ENCODE measurements at places on chromosomes 4 and X.

DNA sequence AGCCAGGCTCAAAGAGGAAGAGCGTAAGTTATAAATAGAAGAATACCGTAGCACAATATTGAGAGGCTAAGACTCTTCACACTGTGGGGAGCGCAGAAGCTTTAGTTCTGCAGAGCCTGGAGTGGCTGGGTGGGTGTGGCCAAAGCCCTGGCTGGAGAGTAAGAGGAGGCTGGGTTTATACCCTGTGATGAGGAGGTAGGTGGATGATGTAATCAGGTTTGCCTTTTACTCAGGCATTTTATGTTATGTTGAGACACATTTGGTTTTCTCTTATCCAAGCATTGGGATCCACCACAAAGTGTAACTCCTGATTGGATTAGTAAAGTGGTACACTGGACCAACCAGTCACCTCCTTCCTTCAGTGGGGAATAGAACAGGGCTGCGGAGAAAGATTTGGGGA is 13.9 kb downstream of the CDS1 start:
- no peak for DNase-seq

- no peak for DNase-seq
Measured at GRCh38 chr4:23762551-23762950, 127.3 kb downstream of the PPARGC1A start.

DNA sequence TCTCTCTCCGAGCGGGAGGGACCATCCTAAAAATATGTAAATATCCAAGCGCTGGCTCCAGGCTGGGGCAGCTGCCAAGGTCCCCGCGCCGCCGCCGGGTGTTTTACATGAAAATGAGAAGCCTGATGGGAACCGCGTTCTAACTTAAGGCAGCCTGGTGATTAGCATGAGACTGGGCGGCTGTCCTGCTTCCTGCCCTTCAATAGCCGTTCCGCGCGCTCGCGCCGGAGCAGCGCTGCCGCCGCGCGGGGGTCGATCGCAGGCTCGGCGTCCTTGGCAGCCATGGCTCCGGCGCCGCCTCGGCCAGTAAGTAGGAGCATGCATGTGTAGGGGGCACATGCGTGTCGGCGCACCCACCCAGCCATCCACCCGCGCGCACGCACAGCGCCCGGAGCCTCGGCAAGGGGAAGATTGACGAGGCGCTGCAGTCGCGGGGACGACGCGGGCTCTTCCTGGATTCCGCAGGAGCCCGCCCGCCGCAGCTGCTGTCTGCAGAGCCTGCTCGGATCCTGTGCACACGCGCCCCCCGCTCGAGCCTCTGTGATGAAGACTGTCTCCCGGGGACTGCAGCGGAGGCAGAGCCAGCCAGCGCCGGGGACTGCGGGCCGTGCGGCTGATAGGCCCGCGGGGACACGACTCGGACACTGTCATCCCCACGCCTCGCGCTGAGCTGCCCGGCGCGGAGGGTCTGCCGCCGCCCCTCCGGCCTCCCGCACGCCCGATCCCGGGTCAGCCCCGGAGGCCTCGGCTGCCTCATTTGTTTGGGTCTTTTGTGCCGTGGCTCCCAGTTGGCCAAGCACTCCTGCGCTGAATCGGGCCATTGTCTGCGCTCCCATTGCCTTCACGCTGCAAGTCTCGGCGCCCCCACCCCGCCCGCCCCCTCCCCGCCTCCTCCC is 734 bp downstream of the STOX2 start:
- no peak for DNase-seq

- DNase-seq, result no peak
Measured at GRCh38 chrX:50469206-50469605, 1.4 kb downstream of the DGKK start.

GRCh38 chr4:42460043-42460442 is 62.8 kb downstream of the SHISA3 start:
- DNase-seq, result no peak

- DNase-seq, result no peak
Measured at GRCh38 chrX:623599-624315, 6.8 kb upstream of the SHOX start.

Data from stimulated activated CD4-positive, alpha-beta T cell treated with anti-CD3 and anti-CD28 coated beads, Interleukin-15, amount 100 ng/mL, for 1 hour (primary cell).